ENCODE measurements at places on chromosomes 6 and 20.

DNA sequence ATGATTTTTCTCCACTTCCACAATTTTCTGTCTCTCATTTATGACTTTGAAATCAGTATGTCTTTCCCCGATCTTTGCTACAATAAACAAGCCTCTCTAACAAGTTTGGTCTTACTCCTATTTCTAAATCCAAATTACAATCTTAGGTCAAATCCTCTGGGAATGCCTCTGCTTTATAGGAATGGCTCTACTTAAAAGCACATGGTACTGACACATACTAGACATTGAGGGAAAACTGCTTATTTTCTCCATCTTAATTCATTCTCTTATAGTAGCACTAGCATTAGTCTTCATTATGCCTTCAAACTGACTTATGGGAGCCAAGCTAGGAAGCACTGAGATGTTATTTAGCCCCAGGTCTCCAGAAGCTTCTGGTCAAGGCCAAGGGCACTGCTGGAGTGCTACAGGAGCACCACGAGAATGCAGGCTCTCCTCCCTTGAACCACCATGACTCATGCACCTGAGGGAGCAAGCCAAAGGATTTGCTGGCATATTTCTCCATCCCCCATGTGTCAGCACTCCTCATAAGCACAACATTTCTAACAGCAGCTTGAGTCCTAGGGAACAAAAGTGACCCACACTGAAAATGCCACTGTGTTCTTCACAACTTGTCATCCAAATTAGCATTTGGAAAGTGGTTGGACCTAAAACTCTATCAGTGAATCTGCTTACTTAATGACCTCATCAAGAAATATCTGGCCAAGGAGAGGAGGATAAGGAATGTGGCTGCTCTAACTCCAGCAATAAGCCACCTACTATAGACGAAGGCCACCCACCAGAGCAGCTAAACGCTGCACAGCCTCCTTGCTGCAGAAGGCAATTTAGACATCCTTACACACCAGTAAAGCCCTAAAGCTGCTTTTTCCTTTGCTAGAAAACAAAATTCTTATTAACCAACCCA, 156.8 kb upstream of the KCNQ5 start:
- DNase-seq = no peak

GRCh38 chr6:106247733-106248132, 77.8 kb downstream of the ATG5 start:
- no peak for DNase-seq

DNA sequence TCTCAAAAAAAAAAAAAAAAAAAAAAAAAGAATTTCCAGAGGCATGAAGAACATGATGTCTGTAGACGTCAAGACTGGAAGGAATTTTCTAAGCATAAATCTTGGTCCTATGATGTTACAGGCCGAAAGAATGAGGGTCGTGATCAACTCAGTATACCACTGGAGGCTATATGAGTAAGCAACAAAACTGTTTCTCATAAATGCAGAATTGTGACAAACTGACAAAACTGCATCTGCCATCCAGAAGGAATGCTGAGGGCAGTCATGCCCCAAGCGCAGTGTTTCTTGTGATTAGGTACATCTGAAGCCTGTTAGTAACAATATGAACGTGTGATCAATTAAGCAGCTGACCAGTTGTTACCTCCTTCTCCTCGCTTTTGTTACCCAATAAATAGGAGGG, 43.5 kb upstream of the ADGRG6 start:
- no peak for DNase-seq

DNA sequence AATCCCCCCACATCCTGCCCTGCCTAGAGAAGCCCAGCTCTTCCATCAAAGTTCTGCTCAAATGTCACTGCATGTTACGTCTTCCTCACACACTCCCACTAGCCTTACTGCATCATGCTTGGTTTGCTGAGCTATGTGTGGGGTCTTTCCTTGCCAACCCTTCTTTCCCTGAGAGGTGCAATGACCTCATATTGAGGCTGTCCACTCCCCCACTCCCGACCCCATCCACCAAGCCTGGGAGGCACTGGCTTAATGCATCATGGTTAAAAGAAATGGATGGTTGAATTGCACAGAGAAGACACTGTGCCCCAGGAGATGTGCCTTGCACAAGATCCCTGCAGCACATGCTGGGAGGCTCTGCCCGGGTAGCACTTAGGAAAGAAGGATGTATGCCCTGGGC, 7.7 kb upstream of the IRF4 start:
- DNase-seq = no peak

- DNase-seq = no peak
Observed at GRCh38 chr20:34817072-34817471, 8.4 kb downstream of the NCOA6 start.

GRCh38 chr20:7470912-7471311, 469.3 kb downstream of the HAO1 start:
- DNase-seq = no peak

DNA sequence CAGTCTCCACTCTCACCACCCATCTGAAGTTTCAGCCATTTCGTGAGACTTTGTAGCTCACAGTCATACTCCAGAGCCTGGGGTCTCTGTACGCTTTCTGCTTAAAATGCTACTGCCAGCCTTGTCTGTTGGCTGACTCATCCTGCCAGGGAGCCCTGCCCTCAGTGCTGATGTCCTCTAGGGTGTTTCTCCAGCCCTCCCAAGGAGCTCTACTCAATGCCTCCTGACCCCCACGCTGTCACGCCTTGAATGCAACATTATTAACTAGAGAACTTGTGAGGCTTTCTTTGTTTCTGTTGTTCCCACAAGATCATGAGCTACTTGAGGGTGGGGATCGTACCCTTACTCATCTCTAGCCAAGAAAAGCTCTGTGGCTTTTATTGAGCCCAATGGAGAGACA, 20.1 kb downstream of the KIF16B start:
- DNase-seq = no peak

DNA sequence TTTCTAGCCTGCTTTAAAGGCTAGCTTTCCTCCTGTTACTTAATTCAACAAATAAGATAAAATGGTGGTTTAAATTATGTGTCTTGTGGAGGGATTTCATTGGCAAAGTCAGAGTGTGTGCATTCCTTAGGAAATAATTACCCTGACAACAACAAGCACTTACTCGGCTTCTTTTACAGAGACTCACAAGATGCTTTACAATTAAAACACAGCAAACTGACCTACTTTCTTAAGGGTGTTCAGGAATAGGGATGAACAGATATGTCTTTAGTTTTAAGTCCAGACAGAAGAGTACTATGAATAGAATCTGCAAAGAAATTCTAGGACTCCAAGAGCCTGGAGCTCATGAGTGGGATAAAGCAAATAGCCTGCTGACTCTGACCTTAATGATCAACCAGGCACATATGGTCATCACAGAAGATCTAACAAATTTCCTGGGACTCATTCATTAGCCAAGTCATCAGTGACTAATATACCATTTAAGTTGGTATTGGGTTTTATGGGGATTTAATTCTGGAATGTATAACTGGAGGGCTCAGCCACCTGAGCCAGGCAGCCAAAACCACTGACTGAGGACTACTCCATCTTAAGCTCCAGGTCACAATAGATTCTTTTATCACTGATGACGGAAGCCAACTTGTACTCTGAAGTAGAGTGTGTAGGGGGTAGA, 161.8 kb upstream of the RIMS1 start:
- DNase-seq = no peak

DNA sequence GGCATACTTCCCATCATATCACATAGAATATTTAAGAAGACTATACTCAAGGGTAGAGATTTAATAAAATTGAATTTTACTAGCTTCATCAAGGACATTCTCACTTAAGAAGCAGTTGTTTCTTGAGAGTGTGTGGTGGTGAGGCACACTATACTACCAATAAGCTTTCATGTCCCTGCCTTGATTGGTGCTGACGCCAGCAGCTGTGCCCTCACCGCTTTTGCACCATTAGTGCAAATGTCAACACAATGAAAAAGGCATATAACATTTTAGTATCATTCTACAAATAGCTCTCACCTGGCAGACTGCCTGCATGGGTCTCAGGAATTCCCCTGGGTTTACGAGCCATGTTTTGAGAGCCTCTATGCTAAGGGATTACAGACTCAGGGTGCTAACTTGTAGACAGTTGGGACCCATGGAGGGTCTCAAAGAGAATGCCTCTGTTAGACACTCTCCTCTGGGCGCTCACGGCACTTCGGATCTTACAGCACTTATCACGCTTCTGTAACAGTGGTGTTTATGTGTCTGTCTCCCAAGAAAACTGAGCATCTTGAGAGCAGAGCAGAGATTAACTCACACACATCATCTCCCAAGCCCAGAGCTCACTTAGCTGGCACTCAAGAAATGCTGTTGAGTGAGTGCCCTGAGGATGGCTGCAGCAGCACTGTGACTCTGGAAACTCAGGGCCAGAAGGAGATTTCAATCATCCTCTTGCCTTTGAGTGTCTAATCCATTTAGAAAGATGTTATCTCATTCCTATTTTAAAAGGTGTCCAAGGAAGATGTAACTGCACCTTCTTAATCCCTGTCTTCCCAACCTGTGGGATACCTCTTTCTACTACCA, 143.3 kb upstream of the GPR6 start:
- DNase-seq = no peak

GRCh38 chr20:12969071-12969669, 39.6 kb upstream of the SPTLC3 start:
- no peak for DNase-seq

GRCh38 chr6:167094436-167094819, 28.5 kb upstream of the CCR6 start:
- DNase-seq = no peak

DNA sequence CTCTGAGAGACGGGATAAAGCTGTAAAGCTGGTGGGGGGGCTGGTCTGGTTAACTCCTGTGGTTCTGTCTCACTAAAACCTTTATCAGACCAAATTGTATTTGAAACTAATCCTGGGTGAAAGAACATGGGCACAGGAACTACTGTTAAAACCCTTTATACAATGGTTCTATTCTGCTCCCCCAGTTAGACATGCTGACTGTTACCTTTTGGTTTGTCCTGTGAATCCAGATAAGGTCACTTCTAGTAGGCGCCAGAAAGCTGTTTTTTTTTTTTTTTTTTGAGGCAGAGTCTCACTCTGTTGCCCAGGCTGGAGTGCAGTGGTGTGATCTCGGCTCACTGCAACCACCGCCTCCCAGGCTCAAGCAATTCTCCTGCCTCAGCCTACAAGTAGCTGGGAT, 29.7 kb downstream of the GSTA4 start:
- no peak for DNase-seq

DNA sequence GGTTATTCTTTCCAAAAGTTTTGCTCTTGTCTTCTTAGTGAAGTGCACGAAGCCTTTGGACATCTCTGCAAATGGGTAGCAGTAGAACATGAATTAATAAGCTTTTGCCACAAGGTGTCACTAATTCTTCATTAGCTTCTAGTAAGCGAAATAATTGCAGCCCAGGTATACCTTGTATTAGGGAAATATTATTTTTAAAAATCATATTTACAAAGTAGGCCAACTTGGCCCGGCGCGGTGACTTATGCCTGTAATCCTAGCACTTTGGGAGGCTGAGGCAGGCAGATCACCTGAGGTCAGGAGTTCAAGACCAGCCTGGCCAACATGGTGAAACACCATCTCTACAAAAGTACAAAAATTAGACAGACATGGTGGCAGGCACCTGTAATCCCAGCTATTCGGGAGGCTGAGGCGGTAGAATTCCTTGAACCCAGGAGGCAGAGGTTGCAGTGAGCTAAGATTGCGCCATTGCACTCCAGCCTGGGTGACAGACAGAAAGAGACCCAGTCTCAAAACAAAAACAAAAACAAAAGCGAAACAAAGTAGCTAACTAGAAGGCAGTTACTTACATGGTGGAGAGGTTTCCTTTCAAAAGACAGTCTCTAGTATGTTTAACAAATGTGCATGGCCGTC, 8.8 kb upstream of the RSPH3 start:
- no peak for DNase-seq

- no peak for DNase-seq
Observed at GRCh38 chr6:156347246-156347645, 429.9 kb upstream of the ARID1B start.

DNA sequence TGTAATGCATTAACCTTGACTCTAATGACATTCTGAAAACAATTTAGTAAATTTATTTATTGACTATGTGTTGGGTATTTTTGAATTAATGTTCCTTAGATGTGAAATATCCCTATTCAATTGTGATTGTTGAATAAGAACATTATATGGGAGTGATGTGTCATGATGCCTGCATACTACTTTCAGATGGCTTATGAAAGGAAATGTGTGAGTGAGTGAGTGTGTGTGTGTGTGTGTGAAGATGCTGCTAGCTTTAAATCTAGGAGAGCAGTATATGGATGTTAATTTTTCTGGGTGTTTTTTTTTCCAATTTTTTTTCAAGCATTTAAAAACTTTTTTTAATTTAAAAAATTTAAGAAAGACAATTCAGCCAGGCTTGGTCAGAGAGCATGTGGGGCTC, 32.5 kb upstream of the NT5E start:
- no peak for DNase-seq

GRCh38 chr6:56246881-56247653, at the start of gene COL21A1:
Gene COL21A1 (minus strand): TSS chr6:56247580. CDS start chr6:56182618, 64,962 bp downstream.
- DNase-seq = no peak

DNA sequence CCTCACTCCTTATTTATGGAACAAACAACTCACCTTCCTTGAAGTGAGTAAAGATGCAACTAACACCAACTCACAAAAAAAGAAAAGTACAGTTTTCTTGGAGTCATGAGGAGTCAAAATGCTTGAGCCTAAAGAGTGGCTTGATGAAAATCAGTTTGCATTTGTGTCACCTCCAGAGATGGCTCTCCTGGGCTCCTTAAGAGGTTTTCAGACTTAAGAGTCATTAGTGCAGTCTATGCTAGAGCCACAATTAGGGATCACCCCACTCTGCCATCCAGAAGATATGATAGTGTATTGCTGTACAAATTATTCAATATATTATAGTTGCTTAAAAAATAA, 11.9 kb upstream of the SNX9 start:
- no peak for DNase-seq

GRCh38 chr20:61230166-61230565, 21.9 kb upstream of the CDH4 start:
- no peak for DNase-seq

- DNase-seq = no peak
Observed at GRCh38 chr6:105346052-105346451, 56.8 kb downstream of the PREP start.

DNA sequence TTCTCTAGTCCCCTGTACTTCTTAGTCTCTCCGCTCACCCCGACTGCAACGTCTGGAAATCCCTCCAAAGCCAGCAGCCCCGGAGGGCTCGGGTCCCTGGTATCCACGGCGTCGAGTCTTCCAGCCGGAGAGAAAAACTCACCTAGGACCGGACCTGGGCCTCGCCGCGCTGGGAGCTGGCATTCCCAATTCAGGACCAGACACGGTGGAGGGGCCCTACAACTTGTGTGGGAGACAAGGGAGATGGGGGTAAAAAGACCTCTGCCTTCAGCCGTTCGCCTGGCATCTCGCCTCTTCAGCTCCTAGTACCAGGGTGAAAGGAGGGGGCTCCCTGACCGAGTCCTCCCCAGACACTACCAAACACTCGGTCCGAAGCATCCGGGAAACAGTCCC, 64.3 kb downstream of the GPX5 start:
- DNase-seq = no peak

- DNase-seq = no peak
Observed at GRCh38 chr20:33019465-33020277, 11.8 kb upstream of the BPIFB6 start.

DNA sequence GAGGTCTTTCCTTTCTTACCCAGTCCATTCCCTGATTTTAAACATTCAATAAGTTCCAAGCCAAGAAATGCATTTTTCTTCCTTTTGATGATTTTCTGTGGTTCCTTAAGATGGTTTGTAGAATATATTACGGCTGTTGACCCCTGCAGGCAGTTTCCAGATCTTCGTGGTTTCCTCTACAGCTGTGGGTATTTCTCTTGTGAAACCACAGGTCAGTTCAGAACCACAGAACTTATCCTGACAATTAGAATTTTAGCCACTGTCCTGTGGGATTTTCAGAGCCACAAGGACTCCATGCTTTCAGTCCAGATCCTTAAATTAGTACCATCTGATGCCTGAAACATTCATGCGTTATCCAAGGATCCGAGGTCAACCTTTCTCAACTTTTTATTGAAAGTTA, 29.7 kb upstream of the EXOC2 start:
- DNase-seq = no peak
